Nephron progenitor cell (in vitro differentiated cells): ENCODE measurements at places on chromosomes 12 and 14.

DNA sequence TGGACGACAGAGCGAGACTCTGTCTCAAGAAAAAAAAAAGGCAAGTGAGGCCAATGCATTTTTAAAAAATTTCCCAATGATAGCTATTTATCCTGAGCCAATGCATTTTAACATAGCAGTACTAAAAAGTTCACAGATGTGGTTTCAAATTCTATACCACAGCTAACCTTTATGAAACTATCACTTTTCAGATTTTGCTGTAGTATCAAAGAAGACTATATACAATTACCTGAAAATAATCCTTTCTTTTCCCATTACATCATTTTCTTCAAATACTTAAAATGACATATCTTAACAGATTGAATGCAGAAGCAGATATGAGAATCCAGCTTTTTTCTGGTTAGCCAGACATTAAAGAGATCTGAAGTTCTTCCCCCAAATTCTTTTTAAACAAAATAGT is 13.2 kb downstream of the ATF7 start:
- DNase-seq: no peak

DNA sequence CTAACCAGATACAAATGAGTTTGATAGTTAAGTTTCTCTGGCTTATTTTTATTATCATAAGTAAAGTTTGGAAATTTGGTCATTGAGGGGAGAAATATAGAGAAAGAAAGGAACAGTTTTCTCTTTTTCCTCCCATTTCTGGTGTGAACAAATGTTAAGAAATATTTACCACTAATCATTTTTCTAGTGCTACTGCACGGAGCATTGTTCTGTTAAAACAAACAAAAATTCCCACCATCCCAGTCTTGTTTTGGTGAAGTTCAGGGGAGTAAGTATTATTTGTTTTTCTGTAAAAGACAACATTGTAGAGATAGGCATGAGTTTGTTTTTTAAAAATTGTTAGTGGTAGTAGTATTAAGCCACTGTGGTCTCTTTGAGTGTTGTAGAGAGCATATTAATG is 135.3 kb downstream of the FGD4 start:
- DNase-seq: no peak

DNA sequence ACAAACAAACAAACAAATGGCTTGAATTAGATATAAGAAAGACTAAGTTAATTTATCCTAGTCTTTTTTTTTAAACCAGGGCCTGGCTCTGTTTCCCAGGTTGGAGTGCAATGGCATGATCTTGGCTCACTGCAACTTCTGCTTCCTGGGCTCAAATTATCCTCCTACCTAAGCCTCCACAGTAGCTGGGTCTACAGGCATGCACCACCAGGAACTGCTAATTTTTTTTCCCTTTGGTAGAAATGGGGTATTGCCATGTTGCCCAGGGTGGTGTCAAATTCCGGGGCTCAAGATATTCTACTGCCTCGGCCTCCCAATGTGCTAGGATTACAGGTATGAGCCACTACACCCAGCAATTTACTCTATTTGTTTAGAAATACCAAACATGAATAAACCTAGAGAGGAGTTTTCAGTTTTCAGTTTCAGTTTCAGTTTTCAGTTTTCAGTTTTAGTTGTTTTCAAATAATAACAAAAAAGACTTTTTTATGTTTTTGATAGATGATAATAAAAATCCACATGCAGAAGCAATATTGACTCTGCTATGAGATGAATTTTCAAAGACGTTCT is 817.0 kb downstream of the FLRT2 start:
- no peak for DNase-seq

GRCh38 chr12:112236386-112236785 is 111.0 kb downstream of the TRAFD1 start:
- DNase-seq: no peak

DNA sequence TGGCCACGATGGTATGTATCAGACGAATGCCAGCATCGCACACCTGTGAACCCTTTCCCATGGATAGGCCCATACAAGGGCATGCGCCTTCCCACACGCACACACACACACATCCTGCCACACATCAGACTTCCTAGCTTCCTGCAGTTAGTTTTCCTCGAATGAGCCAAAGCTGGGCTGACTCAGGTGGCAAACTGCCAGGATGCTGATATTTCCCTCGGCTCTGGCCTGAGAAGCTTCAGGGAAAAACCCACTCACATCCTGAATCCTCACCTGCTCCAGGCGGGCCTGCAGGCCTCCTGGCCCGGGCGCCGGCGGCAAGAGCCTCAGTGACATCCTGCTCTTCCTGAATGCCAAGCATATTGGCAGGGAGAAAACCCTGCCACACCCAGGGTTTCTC is 22.4 kb downstream of the CALM1 start:
- DNase-seq: no peak

DNA sequence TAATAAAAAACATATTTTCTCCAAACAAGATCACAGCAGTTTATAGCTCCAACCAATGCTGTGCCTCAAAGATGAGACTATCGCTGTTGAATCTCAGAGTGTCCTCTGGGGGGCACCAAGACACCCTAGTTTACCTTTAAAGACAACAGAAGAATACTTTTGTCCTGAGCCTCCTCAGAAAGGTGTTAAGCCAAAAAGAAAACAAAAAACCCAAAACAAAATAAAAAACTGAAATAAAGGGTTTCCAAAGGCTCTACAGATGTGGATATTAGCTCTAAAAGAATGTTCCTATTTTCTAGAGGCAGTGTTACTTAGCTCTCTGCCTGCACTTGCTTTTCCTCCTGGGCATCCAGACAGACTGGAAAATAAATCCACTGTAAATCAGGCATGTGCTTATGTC is 86.9 kb upstream of the TTC7B start:
- DNase-seq: peak; percentile 50

DNA sequence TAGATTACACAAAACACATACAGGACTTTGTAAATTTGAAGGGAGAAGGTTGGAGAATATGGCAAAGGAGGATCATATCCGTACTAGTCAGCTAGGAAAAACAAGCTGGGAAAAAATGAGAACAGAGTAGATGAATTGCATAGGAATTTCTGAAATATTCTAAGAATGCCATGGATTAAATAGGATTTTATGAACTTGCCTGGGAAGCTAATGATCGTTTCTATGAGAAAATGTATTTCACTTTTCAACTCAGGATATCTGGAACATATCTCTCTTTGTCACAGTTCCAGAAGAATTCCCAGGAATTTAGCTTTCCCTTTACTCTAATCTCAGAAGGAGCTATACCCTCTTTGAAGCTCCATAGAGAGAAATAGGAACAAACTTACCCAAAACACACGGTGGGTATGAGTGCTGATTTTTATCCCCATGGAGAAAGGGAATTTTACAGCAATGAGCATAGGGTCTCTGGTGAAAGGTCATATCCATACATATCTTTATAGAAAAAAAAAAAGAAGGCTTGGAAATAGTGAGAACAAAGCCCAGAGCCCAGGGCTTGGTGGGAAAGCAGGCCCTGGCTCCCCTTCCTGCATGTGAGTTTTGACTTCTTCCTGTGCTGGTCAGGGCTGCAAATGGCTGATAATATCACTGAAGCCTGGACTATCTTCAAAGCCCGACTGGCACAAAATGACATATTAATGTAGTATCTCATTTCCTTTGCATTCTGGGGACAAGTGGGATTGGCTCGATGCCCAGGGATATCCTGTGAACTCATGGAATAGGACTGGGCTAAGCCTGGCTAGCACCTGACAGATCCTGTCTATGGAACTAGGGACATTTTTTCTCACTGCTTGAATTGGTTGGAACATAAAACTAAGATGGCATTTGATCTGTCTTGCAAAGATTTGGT is 136.3 kb downstream of the AEBP2 start:
- no peak for DNase-seq

DNA sequence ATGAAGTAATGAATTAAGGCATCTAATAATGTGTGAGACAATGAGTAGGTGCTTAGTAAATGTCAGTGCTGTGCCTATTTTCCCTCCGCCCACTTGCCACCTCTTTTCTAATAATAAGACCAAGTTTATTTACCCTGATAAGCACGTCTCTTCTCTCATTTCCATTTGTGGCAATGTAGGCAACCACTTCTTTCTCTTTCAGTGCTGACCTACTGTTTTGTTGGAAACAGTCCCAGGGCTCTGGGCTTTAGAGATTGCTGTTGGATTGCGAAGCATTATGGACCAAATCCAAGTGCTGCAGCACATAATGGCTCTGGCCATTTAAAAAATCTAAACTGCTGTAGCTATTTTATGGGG is 141.3 kb upstream of the PLEKHG7 start:
- DNase-seq: no peak

GRCh38 chr12:107783406-107784376 is 9.2 kb downstream of the ASCL4 start:
- no peak for DNase-seq

GRCh38 chr12:3236345-3237187 is 159.4 kb downstream of the TSPAN9 start:
- DNase-seq: peak; percentile 51

- no peak for DNase-seq
Observed at GRCh38 chr14:97337267-97337666, 540.1 kb downstream of the VRK1 start.

- no peak for DNase-seq
Observed at GRCh38 chr12:116323406-116324386, 46.2 kb upstream of the MED13L start.

DNA sequence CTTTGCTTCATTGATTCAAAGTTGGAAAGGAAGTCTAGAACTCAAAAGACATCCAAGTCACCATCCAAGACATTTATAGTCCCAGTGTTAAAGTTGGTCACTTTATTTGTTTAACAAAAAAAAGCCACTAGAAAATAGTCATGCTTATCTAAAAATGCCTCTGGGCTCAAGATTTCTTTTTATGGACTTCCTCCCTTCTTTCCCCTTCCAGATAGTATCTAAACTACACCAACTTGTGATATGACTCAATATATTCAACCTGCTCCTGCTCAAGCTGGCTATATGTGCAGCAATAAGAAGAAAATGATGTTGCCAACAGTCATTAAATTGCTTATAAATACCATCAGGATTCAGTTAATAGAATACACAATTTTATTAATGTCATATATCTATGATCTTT is 1177.1 kb downstream of the FLRT2 start:
- no peak for DNase-seq

DNA sequence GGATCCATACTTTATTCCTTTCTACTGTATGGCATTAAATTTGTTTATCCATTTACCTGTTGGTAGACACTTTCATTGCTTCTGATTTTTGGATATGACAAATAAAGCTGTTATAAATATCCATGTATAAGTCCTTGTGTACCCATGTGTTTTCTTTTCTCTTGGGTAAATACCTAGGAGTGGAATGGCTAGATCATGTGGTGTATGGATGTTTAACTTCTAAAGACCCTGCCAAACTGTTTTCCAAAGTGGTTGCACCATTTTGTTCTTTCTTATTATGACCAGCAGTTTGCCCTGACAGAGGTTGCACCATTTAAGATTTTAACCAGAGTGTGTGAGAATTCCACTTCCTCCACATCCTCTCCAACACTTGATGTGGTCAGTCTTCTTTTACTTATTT is 6.0 kb upstream of the DAZAP2 start:
- DNase-seq: no peak

DNA sequence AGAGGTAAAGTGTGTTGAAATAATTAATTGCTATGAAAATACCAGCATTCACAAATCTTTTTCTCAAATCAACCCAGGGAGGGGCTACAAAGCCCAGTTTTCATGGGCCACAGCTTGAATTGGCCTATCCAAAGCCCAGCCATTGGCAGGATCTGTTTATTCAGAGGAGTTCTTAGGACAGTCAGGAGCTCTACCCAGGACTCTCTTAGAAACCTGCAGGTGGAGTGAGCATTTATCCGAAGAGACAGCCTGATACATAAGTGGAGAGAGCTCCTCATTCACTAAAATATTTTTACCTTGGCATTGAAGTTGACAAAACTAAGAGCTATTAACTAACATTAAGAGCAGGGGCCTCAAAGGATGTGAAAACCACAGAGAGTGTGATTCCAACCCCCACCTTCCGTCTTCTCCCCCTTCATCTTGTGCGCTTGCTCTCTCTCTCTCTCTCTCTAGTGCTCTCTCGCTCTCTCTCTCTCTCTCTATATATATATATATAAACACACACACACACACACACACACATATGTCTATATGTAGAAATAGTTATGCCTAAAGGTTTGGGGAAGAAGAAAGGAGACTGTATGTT is 315.5 kb downstream of the SNAPC1 start:
- DNase-seq: no peak

- no peak for DNase-seq
Observed at GRCh38 chr14:70785556-70785955, 23.8 kb downstream of the MAP3K9 start.

DNA sequence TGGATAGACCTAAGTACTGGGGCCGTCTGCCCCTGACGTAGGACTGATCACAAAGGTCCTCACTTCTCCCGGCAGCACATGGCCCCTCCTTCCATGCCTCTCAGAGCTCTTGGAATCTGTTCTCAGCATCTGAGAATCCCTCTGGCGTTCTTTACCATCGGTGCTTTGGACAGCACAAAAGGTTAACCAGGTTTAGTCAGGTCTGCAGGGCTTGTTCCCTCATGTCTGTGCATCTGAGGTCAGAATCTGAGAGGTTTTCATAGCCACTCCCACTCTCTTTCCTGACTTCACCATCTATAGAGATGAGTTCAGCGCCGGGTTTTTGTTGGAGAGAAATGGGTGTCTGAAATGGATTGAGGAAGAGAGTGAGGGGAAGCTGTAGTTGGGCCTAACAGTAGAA is 130.0 kb upstream of the ARHGAP5 start:
- DNase-seq: no peak

DNA sequence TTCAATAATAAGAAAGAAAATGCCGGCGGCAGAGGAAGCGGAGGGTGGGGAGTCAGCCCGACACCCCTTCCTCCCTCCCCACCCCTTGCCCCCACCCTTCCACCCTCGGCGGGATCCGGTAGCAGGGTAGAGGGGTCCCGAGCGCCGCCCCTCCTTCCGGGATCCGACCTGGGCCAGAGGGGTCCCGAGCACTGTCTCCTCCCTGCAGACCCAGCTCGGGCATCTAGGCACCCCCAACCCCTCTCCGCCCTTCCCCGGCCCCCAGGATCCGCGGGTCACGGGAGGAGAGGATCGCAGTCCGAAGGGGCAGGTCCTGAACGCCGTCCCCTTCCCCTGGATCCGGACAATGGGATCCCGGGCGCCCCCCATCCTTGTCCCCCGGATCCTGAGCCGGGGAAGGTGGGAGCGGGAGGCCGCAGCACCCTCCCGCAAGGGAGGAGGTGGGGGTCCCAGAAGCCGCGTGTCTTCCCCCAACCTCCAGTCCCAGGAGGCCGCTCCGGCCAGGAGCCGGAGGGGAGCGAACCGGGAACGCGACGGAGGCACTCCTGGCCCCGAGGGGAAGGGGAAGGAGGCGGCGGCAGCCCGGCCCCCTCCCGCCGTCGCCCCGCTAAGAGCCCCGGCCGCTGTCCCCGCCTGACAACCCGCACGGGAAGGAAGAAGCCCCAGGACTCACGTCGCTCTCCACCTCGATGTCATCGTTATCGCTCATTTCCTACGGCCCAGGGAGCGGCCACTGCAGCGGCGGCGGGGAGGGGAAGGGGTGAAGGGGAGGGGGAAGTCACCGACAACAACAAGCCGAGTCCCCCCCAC is 481 bp downstream of the MAX start:
- peak; percentile 55 for DNase-seq

GRCh38 chr14:57290751-57291150 is 22.0 kb downstream of the AP5M1 start:
- no peak for DNase-seq

- no peak for DNase-seq
Observed at GRCh38 chr14:91873471-91874415, 6.4 kb upstream of the TC2N start.

GRCh38 chr12:60176891-60177290 is 581.1 kb downstream of the SLC16A7 start:
- no peak for DNase-seq
